ENCODE measurements at places on chromosomes 2 and 18. TPM values are rescaled to one million over a fixed set of nuclear protein-coding genes. Genes with fewer than 3 reads are reported as not detected.

B3GNT7 gene
- 1.7 TPM for total RNA-seq

RAB27B gene
- total RNA-seq = 0.91 TPM

DNA sequence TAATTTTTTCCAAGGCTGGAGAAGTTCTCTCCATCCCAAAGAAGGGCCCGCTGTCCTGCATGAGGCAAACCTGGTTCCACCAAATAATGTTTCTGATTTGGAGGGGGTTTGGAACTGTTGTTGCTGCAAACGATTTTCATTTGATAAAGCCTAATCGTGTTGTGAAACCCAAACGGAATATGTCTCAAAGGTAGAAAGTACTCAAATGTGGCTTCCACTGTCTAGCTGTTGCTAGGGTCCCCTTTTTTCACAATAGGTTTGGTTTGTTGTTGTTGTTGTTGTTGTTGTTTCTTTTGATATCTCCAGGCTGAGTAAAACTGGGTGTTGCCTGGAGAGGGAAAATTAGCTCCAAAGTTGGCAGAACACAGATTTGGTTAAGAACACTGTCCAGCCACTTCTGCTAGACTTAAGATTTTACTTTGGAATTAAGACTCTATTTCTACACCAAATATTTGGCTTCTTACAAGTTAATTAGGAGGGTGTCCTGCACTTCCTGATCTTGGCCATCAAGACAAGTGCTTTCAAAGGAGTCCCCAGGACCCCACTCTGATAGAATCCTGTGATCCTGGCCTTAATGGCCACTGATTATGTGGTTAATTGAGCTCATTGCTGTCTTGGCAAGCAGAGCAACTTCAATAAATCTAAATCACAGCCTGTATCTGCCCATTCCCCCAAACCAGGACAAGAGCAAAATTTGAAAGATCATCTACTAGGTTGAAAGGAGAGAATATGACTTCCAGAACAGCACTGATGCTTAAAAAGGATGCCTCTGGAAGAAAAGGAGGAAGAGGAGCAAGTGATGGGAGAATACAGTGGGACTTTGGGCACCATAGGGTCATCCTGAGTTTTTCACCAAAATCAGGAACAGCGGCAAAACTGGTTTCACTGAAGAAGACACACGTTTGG is 3.3 kb upstream of the HOXD13 start:
- H3K36me3 ChIP-seq = no peaks in the 10 kb centered on the region
- no peak overlapping the region for H3K27ac ChIP-seq
- no peaks in the 10 kb centered on the region for H3K4me1 ChIP-seq
- peaks cover 94% of the 10 kb centered on the region for H3K27me3 ChIP-seq
- H3K4me3 ChIP-seq = no peak overlapping the region

- no peaks in the 10 kb centered on the region for H3K36me3 ChIP-seq
- H3K27me3 ChIP-seq = no peaks in the 10 kb centered on the region
- DNase-seq = no peak
- no peak overlapping the region for H3K4me3 ChIP-seq
- no peak overlapping the region for H3K27ac ChIP-seq
Observed at GRCh38 chr2:64852771-64853241, 136.4 kb upstream of the SLC1A4 start.
